ENCODE measurements at places on chromosomes 1 and 21.

GRCh38 chr1:213269829-213270228, 218.8 kb downstream of the RPS6KC1 start:
- DNase-seq, result no peak

GRCh38 chr21:40850071-40850470, 3.1 kb upstream of the DSCAM start:
- DNase-seq, result no peak

GRCh38 chr1:182308826-182309225, 82.8 kb downstream of the GLUL start:
- DNase-seq, result no peak

DNA sequence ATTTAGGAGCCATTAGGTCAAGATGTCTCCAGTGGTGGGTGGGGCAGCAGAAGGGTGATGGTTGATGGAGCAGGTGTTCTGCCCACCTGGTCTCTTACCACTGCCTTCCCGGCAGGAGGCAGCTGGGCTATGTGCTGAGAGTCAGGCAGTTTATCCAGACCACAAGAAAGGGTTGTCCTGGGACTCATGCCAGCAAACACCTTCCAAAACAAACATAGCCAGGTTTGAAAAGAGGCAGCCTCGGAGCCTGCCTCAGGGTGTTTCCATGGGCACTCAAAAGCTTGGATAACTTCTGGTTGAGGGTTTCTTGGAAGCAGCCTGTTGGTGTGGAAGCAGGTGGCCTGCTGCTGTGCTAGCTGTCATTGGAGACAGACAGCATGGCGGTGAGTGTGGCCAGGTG, 187.2 kb downstream of the PCP4 start:
- DNase-seq, result no peak

DNA sequence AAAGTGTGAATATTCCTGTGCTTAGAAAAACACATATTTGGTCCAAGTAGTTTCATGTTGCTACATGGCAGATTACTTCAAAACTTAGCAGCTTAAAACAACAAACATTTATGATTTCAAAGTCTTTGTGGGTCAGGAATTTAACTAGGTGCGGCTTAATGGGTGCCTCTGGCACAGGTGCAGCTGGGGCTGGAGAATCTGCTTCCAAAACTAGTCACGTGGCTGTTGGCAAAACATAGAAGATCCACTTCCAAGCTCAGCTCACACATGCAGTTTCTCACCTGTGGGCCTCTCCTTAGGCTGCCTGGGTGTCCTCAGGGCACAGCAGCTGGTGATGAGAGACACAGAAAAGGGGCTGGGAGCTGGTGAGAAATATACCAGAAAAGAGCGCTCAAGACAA, 263.4 kb downstream of the TTLL7 start:
- no peak for DNase-seq

- DNase-seq, result no peak
Observed at GRCh38 chr1:65179148-65179547, 31.1 kb downstream of the AK4 start.

GRCh38 chr1:156755527-156755950, 4.1 kb upstream of the HDGF start:
- no peak for DNase-seq

- DNase-seq, result no peak
Observed at GRCh38 chr1:246708166-246708565, 16.0 kb upstream of the SCCPDH start.

GRCh38 chr1:231918239-231919015, 291.8 kb downstream of the DISC1 start:
- no peak for DNase-seq

DNA sequence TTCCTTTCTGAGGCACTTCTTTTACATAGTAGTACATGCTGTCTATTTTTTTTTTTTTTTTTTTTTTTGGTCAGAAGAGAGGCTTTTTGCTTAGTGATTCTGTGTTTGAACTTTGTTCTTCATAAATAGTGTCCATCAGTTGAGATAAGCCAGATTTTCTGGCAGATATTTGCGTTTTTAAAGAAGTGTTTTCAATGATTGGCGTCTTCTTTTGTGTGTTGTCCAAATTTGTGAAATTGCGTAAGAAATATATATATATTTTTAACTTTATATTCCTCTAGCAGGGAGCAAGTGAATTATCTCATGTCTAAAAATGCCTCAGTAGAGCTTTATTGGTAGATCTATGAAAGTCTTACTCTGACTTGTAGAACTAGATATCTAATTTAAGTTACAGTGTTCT, 28.3 kb downstream of the NEK7 start:
- DNase-seq, result no peak

- DNase-seq, result no peak
Observed at GRCh38 chr1:201870397-201870796, 18.3 kb upstream of the SHISA4 start.

GRCh38 chr1:107681001-107681479, 283.9 kb downstream of the VAV3 start:
- no peak for DNase-seq

GRCh38 chr1:176046926-176047325, 160.2 kb downstream of the COP1 start:
- no peak for DNase-seq

DNA sequence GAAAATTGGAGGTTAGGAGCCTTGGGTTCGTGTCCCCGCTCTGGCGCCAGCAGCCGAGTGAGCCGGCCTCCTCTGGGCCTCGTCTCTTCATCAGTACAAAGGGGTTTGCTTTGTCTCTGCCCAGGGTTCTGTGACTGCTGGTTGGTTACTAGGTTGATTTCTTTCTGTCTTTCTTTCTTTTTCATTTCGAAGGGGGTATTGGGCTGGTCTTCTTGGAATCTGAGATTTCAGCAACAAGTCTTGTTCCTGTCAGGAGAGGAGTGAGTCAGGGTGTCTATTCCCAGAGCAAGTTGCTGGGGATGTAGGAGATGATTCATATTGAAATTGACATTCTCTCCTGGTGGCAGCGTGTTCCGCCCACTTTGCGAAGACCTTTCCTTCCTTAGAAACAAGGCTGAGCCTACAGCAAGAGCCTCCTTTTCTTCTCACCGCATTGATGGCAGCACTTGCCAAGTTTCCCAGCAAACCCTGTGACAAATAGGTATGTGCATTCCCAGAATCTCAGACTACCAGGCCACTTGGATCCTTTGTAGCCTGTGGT, 79.2 kb downstream of the MAN1C1 start:
- DNase-seq, result no peak

DNA sequence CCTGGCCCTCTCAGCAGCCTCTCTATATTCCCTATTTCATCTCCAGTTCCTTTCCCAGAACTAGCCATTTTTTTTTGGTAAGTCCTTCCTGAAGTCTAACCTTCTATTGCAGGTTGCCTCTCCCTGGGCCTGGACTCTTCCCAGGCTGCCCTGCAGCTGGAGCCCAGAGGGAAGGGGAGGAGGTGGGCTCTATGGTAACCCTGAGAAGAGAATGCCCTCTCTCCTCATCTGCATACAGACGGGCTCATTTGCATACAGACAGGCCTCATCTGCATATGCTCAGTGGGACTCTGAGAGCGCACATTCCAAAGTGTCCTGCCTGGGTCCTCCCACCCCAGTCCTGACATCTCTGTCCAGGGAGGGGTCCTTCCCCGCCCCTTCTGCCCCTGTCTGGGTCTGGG, 32.7 kb downstream of the RHBG start:
- DNase-seq, result no peak

DNA sequence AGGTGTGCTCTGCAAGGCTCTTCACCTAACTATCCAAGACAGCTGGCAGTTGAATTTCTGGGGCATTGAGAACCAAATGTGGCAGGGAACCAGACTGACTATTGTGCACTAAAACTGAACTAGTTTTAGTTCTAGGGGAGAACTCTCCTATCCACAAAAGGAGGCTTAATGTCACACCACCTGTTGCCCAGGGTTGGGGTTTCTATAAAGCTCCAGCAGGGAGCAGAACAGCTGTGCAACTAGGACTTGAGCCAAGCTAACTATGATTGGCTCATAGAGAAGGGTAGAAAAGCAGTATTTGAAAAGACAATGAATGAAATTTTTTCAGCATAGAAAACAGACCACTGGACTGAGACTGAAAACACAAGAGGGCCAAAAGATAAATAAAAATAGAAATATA, 53.3 kb upstream of the FGGY start:
- DNase-seq, result no peak

DNA sequence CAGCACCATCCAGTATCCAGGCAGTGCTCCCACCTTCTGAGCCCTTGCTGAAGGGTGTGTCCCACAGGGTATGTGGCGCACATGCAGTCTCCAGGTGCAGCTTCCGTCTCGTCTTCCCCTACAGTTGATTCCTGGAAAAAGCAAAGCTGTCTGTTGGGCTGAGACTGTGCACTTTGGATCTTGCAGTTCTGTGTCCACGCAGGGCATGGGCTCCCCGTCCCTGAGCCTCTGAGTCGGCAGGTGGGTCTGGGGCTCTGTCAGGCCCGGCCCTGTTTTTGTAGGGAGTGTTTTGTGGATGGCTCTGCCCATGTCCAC, 32.8 kb downstream of the SNAP47 start:
- DNase-seq, result no peak

DNA sequence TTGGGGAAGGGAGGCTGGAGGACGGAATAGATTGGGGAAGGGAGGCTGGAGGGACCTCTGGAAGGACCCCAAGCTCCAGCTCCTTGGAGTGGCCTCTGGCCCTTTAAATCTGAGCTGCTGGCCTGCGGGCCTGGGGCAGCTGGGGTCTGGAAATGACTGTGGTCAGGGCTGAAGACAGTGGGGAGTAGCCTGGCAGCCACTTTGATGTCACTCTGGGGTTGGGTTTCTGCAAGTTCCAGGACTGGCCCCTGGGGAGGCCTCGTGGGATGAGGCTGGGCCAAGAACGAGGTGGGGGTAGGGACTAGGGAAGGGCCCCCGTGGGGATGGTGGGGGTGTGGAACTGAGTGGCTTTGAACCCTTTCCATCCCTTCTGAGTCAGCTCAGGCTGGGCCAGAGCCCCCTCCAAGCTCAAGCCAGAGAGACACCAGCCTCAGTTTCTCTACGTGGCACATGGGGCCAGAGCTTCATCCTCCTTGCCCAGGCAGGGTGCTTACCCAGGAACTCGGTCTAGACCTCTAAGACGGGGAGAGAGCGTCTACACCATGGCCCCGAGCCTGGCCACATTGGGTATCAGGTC, 59.7 kb downstream of the ALPL start:
- DNase-seq, result no peak

DNA sequence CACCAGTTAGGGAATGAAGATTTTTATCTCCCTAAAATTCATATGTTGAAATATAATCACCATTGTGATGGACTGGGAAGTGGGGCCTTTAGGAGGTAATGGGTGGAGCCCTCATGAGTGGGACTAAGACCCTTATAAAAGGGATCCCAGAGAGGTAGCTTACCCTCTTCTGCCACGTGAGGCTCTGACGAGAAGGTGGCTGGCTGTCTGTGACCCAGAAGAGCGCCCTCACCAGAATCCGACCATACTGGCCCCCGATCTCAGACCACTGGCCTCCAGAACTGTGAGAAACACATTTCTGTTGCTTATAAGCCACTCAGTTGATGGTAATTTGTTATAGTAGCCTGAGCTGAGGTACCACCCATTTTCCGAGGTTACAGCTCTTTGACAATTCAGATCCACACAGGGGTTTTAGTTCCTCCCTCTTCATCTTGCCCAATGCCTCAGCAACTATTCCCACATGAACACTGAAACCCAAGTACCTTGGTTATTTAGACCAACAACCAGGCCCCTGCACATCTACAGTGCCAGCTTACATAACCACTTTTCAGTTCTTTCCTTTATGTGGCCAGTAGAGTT, 27.6 kb upstream of the HUNK start:
- no peak for DNase-seq

DNA sequence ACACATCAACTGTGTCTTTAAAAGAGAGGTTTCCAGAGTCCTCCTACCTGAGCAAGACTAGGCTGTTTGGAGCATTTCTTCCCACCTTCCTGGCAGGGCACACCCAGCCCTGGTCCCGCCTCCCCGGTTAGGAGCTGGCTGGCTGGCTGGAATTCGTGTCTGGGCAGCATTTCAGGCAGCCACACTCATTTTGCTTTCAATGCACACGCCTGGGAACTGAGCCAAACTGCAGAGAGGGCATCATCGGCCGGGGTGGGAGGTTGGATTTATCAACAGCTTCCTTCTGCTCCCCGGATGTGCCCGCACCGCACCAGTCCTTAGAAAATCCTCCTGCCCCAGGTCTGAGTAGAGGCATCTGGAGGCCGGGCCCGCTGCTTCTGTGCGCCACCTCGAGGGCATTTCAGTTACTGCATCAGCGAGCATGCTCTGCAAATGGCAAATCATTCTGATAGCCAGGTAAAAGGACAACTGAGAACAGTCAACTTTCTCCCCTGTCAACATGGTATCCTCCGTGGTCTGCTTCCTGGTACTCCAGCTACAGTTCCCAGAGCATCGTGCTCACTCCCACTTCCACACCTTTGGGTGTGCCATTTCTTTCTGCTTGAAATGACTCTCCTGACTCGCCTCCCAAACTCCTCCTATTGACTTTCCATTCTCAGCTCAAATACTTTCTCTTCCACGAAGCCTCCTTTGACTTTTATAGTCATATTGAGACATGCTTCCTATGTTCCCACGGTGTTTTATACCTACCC, 20.6 kb downstream of the TCEA3 start:
- peak; percentile 86 for DNase-seq

DNA sequence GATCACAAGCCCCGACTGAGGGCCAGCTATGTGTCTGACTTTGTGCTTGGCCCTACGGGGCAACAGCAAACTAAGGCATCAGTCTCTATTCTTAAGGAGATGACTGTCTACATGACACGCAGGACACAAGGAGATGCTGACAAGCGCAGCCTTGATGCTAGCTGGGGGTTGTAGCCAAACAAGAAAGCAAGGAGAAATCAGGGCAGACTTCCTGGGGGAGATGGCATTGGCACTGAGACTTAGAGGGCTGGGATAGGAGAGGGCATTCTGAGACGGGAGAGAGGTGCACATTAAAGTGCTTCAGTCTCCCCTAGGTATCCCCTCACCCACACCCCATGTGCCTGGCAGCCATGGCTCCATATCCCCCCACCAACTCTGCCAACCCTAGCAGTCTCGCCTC, 210.8 kb upstream of the POU3F1 start:
- DNase-seq, result no peak

GRCh38 chr1:162944974-162945674, 84.1 kb upstream of the CCDC190 start:
- no peak for DNase-seq

DNA sequence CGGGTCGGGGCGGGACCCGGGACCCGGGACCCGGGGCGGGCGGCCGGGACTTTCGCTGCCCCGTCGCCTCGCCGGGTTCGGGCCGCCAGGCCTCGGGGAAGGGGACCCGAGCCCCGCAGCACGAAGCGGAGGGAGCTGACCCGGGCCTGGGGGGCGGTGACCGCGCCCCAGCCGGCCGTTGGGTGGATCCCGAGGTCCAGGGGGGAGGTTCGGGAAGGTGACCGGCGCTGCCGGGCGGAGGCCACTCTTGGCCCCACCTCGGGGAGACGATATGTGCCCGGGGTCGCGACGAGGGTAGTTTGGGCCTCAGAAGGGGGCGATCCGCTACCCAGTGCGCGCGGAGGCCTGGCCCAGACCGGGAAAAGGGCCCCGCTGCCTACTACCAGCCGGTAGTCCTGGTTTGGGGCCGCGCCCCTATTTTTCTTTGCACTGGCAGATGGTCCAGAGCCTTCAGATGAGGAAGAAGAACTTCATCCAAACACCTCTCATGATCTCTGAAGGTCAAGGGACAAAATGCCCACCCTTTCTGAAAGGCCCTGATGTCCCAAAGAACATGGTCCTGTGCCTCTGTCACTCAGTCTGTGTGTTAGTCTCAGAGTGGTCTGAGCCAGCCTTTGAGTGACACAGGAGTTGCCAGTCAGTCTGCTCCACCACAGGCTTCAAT, 766 bp downstream of the AGO4 start:
- DNase-seq, result no peak
